ENCODE measurements at places on chromosomes 6 and 20.

- peak; percentile 43 for DNase-seq
Observed at GRCh38 chr20:42027746-42028268, 409.6 kb upstream of the CHD6 start.

DNA sequence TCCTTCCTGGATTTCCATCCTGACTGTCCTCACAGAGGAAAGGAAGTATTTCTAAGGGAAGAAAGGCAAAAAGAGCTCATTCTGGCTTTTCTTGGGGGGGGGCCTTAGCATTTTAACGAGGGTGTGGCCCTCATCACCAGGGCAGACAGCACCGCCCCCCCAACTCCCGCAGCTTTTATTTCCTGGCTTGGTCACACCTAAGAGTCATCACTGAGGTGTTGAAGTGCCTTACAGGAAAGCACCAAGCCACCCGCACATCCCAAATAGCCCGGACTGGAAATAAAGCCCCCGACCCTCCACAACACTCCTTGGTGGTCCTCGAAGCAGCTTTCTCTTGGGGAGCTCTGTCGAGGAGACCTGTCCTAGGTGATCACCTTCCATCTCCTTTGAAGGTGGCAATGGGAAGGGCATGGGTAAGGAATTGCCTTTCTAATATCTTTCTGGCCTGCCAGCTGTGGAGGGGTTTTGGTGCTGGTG is 1.3 kb downstream of the PTK7 start:
- no peak for DNase-seq

DNA sequence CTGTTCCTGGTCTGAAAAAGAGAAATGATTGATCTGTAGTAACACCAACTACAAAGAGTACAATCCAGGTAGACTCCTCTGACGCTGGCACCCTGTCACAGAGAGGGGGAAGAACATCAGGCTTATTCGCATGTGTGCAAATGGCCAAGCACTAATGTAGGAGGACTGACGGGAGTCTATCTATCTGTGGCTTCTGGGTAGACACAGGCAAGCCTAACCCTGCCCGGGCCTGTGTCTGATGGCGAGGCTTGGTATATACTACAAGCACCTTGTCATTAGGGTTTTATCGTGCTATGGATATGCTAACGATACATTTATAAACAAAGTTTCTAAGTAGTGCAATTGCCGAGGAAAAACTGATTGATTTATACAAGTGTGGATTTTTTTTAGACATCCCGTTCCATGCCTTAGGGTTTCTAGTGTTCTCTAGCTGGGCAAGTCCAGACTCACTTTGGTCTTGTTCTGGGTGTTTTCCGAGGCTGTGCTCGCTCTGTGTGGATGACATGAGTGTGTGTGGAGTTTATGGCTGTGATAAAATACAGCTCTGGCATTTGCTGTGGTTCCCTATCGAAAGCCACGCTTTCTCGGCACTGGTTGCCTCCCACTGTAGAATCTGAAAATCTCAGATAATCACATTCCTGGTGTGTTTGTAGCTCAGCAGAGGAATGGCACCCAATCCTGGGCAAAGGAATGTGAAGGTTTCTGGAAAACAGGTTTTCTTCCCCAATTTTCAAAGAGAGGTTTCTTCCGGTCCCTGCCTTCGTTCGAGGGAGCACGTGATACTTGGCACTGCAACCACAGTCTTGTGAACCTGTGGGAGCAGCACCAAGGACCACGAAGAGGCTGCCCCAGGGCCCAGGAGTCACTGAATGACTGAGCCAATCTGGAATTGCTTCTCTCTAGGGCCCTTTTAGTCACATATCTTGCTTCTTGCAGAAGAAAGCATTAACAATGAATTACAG is 67.5 kb upstream of the EDN1 start:
- no peak for DNase-seq

- DNase-seq: no peak
Observed at GRCh38 chr6:45450132-45450531, 72.4 kb upstream of the SUPT3H start.

- DNase-seq: no peak
Observed at GRCh38 chr6:14520029-14520428, 402.5 kb downstream of the CD83 start.

DNA sequence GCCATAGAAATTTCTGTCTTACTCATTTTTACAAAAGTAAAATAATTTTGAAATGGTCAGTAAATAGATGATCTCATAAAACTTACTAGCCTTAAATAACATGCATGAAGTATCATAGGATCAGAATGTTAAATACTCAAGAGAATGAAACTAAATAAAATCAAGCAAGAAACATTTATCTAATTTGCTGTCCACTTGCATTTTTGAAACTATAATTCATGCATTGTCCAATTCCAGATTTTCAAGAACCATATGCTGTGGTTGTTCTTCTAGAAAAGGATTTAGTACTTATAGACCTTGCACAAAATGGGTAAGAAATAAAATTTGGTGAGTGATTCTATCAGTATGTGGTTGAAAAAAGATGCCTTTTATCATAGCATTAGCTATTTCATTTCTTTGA is 107.0 kb downstream of the STXBP5 start:
- no peak for DNase-seq

GRCh38 chr20:10802236-10802635 is 128.4 kb upstream of the JAG1 start:
- DNase-seq: no peak

GRCh38 chr6:43575105-43575771 is 600 bp downstream of the XPO5 start:
- DNase-seq: no peak
